ENCODE measurements at places on chromosomes 7 and 10.

DNA sequence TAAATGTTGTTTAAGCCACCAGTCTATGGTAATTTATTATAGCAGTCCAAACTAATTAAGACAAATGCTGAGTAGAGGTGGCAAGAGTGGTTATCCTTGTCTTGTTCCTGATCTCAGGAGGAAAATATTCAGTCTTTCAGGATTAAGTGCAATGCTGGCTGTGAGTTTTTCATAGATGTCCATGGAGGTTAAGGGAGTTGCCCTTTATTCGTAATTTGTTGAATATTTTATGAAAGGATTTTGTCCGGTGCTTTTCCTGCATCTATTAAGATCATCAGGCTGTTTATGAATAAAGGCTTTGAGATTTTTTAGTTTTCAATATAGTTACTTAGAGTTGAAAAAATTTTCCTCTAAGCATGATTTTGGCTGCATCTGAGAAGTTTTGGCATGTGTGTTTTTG is 182.2 kb downstream of the SPAG6 start:
- DNase-seq: no peak

DNA sequence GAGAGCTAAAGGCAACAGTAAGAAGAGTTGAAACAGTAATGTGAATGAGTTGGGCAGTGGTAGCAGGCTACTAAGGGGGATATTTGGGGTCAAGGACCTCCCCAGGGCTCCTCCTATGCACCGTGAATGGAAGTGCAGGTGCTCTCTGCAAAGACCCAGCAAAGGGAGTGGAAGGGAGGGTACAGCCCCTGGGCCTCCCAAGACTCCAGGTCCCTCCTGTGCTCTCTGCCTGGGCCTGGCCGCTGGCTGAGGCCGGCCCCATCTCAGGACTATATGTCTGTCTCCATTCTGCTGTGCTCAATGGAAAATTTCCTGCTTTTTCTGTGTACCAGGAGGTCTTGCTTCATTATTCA is 372.1 kb upstream of the MKI67 start:
- DNase-seq: no peak

GRCh38 chr7:98058186-98058585 is 48.5 kb upstream of the LMTK2 start:
- peak; percentile 67 for DNase-seq

GRCh38 chr7:50953303-50953702 is 170.6 kb upstream of the GRB10 start:
- no peak for DNase-seq

GRCh38 chr10:104734433-104734832 is 93.3 kb downstream of the SORCS3 start:
- no peak for DNase-seq

GRCh38 chr7:78139335-78139734 is 340.8 kb downstream of the PHTF2 start:
- no peak for DNase-seq

Data from OCI-M1 (cell line).